RWPE1 (cell line): ENCODE measurements at places on chromosomes 13 and 19.

DNA sequence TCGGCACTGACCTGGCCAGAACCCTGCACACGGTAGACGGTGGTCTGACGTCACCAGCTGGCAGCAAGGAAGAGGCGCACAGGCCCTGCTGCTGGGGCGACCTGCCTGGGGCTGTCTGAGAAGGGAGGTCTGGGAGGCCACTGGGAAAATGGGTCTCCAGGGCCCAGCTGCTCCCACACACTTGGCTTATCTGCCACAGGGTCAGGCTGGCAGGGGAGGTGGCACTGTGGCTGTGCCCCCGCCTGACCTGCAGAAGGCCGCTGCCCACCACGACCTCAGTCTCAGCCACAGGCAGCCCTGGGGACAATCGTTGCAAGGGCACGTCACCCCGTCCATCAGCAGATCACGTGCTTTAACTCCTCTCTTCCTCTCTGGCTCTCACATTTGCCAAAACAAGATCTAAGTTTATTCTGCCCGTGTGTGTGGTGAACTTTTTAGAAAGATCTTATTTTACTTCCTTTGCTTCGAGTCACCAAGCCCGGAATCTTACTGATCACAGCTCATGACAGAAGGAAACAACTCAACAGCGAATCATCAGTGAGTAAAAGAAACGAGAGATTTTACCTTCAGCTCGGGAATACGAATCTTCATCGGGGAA lies 45.2 kb upstream of the RANBP3 start:
- DNase-seq: peak; percentile 34

- peak; percentile 31 for DNase-seq
Measured at GRCh38 chr13:21849323-21849722, 178.4 kb downstream of the FGF9 start.

DNA sequence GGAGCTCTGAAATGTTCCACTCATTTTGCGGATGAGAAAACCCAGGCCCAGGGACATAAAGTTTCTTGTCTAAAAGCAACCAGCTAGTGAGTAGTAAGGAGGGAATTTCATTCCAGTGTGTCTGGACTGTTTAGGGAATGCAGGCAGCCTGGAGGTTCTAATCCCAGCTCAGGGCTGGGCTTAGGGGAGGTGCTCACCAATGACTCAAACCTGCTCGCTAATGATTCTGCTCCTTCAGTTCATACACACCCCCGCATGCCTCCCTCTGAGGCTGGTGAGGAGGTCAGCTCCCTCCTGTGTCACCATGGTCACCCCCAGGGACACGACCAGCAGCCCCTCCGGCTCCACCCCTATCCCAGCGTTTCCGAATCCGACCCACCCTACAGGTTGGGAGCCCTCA lies 34.6 kb downstream of the CYP4F2 start:
- peak; percentile 55 for DNase-seq

DNA sequence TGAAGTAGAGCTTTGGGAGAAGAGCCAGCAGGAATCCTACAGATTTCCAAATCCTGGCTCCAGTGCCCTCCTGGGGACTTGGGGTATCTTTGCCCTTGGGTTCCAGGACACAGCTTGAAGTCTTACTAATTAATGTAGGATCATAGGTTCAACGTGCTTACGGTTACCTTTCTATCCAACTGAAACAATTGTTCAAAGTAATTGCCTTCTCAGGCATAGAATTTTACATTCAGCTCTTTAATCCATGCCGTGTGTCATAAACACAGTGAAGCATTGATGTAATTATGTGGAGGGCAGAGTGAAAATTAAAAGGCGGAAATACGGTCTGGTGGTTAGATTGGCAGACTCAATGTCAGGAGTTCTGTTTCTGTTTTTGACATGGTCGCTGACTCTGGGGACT lies 170.4 kb downstream of the COG6 start:
- DNase-seq: no peak

- DNase-seq: no peak
Measured at GRCh38 chr19:17803264-17803896, 8.4 kb downstream of the B3GNT3 start.

GRCh38 chr13:23921451-23921888 lies 24.2 kb upstream of the C1QTNF9B start:
- DNase-seq: peak; percentile 26

DNA sequence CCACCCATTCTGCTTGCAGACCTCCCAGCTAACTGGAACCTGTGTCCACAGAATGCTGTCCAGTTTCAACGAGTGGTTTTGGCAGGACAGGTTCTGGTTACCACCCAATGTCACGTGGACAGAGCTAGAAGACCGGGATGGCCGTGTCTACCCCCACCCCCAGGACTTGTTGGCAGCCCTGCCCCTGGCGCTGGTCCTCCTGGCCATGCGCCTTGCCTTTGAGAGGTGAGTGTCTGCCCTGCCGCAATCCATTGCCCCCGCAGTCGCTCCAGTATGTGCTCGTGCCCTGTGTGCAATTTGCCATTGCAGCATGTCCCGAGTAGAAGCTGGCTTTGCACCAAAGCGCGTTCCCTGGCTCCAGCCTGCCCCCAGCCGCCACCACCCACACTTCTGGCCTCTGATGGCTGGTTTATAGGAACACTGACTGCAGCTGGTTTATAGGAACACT lies 41.9 kb downstream of the CERS4 start:
- no peak for DNase-seq

DNA sequence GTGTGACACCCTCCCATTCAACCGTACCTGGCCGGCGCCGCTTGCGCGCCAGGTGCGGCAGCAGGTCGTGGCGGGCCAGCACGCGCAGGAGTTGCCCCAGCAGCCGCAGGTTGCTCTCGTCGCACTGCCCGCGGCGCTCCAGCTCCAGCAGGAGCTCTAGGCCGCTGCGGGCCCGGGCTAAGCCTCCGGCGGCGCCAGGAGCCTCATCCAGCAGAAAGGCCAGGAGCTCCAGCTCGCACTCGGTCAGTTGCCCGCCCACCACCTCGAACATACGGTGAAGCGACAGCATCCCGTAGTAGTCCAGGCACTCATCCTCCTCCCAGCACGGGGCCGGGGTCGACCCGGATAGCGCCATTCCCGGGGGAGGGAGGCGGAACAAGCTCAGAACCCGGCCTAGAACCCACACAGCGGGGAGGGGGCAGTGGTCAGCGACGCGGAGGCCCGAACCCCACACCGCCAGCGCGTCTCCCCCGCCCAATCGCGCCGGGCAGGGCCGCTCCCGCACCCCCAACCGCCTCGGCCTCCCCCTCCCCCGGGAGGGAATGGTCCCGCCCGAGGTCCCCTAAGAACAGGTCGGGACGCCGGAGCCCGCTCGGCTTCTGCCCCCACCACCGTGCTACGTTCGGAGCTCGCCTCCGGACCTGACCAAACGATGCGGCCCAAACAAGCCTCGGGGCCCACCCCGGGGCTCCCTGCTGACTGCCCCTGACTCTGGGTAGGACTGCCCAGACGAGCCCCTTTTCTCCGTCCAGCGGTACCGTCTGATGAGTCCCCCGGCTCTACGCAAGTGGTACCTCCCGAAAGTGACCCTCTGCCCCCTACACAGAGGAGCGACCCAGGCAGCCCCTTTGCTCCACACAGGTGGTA lies 591 bp downstream of the DEDD2 start:
- no peak for DNase-seq

DNA sequence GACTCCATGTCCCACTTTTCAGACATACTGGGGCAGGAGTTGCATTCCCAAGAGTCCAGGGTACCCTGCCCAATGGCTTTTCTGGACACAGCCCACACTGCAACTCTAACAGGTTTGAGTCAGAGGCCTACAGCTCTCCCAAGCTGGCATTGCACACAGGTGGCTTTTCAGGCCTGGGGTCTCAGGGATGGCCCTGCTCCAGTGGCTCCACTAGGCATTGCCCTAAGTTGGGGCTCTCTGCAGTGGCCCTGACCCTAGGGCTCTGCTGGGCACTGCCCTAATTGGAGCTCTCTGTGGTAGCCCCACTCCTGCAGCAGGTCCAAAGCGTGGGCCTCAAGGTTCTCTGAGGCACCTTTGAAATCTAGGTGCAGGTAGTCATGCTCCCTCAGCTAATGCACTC lies 408.8 kb downstream of the SUCLA2 start:
- DNase-seq: no peak
